Jurkat, Clone E6-1 (cell line): ENCODE measurements at places on chromosomes 12 and 14.
A peak's percentile ranks its signal among the peaks of the same experiment; 100 is the strongest.

- no peak for DNase-seq
Observed at GRCh38 chr14:87133073-87133801, 859.7 kb downstream of the GALC start.

- no peak for DNase-seq
Observed at GRCh38 chr14:90105756-90106155, 44.0 kb downstream of the KCNK13 start.

- DNase-seq, result no peak
Observed at GRCh38 chr12:97109441-97109840, 202.4 kb downstream of the NEDD1 start.

- DNase-seq, result no peak
Observed at GRCh38 chr14:61437381-61437780, 116.0 kb downstream of the PRKCH start.

GRCh38 chr12:132471011-132471857 is 18.7 kb upstream of the FBRSL1 start:
- DNase-seq, result no peak

DNA sequence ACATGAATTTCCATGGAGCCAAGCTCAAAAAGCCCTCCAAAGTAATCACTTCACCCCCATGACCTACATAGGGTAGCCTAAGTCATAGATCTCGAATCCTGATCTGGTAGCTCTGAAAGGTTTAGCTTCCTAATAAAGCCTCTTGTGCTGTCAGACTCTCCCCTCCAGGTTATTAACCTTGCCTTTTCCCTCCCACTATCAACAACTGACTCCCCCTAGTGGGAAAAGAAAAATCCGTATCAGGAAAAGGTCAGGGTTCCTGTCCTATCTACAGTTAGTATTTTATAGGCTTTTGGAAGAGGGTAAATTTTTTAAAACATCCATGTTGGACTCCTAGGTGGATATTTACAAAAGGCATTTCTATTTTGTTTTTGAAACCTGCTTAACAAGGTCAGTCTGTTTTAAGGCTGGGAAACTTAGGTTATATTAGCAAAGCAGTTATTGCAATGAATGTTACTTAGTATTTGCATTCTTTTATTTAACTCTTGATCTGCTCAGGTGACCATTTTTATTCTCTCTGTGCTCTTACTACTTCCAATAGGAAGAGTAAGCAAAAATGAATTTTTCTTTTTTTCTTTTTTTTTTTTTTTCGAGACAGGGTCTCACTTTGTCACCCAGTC is 8.0 kb downstream of the YY1 start:
- peak; percentile 56 for DNase-seq

GRCh38 chr14:66657780-66658179 is 149.8 kb downstream of the GPHN start:
- no peak for DNase-seq

GRCh38 chr12:34390171-34390841 is 368.0 kb downstream of the ALG10 start:
- DNase-seq, result no peak

DNA sequence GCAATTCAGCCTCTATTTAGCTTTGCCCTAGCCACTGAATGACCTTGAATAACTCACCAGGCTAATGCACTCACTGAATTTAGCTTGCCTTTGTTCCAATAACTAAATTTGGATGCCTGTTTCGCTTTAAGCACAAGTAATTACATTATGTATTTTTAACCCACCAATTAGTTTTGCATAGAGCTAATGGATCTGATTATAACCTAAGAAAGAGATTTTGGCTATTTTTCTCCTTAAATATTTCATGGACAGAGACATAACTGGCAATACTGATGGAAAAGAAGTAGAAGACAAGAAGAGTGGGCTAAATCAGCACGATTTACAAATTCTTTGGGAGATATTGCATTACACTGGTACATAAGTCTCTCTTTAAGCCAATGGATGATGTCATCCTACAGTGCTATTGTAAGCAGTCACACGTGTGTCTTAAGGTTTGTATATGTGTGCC is 85.7 kb downstream of the AKAP6 start:
- DNase-seq, result no peak

- peak; percentile 79 for DNase-seq
Observed at GRCh38 chr14:81519200-81520011, 14.2 kb downstream of the SEL1L start.

DNA sequence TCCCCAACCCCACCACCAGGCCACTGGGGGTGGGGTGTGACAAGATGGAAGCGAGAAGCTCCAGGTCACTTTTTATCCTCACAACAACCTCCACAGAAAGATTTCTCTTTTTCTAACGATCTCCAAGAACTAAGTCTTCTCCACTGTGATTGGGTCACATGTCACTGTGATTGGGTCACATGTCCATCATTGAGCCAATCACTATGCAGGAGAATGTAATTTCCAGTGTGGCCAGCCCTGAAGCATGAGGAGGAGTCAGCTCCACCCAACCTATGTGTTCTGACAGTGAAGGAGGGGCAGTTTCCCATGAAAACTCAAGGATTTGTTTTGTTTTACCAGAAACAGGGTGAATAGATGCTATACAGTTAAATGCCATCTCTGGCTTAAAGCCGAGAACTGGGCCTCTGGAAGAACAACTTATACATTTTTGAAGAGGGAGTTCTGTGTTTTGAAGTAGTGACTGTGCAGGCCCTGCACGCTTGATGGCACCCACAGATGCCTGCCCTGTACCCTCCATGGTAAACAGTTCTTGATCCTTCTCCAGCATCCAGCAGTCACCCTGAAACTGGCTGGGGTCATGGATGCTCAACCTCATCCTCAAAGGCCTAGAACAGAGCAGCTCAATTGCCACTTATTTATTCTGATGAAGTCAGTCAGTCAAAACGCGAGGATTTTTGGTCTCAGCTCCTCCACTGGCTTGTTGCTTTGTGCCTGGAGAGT is 180.4 kb upstream of the BMP4 start:
- DNase-seq, result no peak

DNA sequence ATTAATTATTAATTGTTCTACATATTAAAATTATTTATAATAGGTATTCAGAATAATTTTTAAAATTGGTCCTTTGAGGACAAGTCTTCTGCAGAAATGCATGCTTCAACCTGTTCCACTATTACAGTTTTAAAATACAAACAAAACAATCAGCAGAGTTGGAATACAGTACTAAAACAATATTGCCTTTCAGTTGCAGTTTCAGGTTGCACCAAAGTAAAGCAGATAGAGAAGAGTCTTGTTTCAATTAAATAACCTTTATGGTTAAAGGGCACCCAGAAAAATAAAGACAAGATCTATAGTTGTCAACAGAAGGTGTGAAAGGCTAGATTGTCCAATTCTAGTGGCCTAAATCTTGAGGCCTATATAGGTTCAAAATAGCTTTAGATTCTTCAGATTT is 424.5 kb downstream of the FOXG1 start:
- DNase-seq, result no peak

DNA sequence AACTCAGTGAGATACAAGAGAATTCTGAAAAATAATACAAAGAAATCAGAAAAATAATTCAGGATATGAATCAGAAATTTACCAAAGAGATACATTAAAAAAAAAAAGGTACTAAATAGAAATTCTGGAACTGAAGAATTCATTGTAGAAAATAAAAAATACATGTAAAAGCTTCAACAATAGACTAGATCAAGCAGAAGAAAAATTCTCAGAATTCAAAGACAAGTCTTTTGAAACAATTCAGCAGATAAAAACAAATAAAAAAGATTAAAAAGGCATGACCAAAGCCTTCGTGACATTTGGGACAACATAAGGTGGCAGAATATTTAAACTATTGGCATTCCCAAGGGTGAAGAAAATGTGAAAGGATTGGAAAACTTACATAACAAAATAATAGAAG is 133.1 kb upstream of the CNOT2 start:
- DNase-seq, result no peak

- DNase-seq, result no peak
Observed at GRCh38 chr14:36295642-36296627, 24.5 kb downstream of the MBIP start.

- DNase-seq, result no peak
Observed at GRCh38 chr12:851343-851742, 98.2 kb downstream of the RAD52 start.

DNA sequence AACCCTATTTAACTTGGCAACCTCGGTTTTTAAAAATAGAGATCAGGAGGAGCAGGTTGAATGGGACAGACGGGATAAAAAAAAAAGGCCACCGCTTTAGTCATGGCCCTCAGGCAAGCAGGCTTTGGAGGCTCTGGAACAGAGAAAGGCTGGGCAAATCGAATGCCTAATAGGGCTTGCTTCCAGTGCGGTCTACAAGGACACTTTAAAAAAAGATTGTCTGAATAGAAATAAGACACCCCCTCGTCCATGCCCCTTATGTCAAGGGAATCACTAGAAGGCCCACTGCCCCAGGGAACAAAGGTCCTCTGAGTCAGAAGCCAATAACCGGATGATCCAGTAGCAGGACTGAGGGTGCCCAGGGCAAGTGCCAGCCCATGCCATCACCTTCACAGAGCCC is 265.8 kb downstream of the CPNE8 start:
- DNase-seq, result no peak

- DNase-seq, result no peak
Observed at GRCh38 chr14:76993752-76994151, 34.8 kb downstream of the IRF2BPL start.

- no peak for DNase-seq
Observed at GRCh38 chr14:36303960-36304359, 16.5 kb downstream of the MBIP start.

GRCh38 chr12:120055231-120056000 is 61.1 kb downstream of the RAB35 start:
- no peak for DNase-seq
